Adrenal gland (tissue), 19 donors: ENCODE measurements at places on chromosomes 2 and 18.

GRCh38 chr18:6878556-6879297, 149.2 kb downstream of the ARHGAP28 start:
- DNase-seq = no peak

DNA sequence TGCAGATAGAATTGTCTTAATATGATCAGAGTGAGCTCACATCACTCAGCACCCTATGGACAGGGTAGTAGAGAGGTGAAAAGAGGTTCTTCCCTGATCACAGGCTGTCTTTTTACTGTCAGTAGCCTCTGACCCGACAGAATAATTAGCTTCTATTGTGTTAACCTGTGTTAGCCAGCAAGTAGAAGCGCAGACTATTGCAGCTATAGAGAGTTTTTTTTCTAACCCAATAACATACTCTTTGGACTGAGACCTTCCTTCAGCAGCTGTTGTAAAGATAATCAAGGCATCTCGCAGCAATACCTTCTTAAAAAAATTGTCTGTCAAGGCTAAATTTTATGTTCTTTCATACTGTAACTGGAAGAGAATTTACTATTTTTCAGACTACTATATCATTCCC, 670.4 kb downstream of the ADCYAP1 start:
- DNase-seq = no peak

DNA sequence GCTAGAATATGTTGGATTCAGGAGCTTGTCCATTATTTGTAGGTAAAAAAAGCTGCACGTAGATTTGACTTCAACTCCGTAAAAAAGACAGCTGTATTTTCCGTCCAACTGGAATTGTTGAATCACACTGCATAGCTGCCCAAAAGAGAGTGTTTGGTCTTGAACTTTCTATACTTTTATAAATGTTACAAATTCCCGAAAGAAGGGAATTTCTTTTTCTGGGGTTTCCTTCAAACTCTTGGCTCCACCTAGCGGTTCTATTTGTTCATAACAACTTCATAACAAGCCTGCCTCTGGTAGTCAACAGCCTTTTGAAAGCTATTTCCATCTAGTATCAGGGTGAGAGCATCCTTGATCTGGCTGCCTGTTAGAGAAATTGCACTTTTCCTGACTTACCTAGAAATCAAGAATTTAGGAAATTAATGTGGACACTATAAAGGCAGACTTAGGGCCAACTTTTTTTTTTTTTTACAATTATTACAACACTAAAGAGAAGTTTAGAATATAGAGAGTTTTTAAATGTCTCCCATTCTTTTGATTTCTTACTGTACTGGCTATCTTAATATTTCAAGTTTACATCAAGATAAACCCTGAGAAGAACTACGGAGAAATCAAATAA, 48.1 kb downstream of the TMEM185B start:
- peak; percentile 34 for DNase-seq

DNA sequence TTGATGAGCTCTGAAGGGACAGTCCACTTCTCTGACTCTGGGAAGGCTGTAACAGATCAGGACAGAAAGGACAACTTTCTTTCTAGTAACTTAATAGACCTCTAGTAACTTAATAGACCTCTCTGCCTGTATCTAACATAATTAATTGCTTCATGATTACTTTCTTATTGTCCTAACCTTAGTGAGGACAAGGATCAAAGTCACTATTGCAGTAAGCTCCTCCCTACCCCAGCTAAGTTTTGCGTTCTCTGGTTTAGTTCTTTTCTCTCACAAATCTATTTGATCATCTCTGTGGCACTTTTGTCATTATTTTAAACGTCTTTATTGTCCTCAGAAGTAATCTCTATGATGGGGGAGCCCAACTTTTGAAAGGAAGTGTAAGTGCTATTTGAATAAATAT, 125.5 kb upstream of the UGP2 start:
- no peak for DNase-seq

DNA sequence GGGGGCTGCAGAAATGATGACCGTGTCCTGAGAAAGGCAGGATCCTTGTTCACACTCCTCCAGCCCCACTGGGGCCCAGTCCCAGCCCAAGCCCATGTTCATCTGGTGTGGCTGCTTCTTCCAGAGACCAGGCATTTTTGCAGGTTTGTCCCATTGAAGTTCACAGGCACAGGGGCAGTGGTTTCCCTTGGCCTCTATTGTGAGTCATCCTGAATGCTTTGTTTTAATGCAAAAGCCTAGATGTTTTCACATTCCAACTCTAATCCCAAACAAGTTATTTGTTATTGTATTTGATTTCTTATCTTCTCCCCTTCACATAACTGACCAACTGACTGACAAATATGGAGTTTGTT, 426.4 kb upstream of the ID2 start:
- DNase-seq = no peak

DNA sequence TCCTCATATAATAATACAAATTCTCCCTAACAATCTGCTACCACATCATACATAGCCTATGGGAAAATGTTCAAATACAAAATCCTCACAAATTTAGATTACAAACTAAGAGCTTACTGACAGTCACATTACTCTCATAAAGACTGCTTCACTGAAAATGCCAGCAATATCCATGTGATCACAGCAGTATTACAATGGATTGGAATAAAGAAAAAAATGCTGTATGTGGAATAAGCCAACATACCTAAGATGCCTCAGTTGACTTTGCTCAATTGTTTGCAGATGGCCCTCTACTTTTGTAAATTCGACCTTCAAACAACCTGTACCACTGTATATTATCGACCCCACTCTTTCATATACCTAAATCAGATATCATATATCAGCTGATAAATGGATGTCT, 88.7 kb downstream of the DYM start:
- DNase-seq = no peak

DNA sequence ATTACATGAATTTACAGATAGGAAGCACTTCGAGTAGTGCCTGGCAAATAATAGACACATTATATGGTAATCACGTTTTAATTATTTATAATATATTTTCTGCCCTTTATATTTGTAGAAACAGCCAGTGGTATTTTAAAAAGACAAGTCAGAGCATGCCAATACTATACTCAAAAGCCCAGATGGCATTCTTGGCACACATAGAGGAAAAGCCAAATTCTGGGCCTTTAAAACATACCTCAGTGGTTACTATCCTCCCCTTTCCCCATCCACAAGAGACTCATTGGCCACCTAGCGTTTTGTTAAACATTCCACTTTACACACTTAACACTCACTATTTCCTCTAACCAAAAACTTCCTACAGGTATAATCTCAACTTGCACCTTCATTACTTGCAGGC, 63.3 kb upstream of the ZNF804A start:
- no peak for DNase-seq

GRCh38 chr2:33791625-33792024, 192.5 kb upstream of the FAM98A start:
- DNase-seq = no peak

GRCh38 chr2:165474619-165475276, 5.2 kb downstream of the CSRNP3 start:
- DNase-seq = no peak

DNA sequence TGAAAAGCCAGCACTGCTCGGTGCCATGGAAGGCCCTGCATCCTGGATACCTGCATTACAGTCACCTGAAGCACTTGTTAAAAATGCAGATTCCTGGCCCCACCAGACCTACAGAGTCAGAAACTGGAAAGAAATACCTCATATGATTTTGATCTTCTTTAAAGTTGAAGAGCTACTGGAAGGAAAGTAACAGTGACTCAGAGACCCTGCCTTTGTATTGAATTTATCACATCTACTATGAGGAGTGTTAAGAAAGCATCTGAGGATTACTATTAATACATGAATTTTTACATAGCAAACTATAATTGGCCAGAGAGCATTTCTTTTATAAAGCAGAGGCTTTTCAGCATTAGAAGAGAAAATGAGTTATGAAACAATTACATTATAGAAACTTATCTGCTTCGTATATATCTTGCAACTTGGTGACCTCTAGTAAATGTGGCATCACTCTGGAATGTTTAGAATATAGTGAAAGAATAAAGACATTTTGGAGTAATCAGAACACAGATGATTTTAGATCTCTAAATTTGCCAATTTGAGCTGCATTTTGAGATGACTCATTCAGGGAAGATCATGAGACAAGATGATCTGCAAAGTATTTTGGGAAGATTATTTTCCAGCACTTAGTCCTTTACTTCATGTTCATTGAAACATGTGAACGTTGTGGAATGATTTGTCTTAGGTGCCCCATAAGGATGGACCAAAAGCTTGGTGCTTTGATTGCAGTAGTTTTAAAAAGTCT, 12.2 kb downstream of the PTPRM start:
- no peak for DNase-seq

- no peak for DNase-seq
These were observed 518.4 kb upstream of the SPHKAP start for GRCh38 chr2:228699888-228700287.

GRCh38 chr2:46703588-46703987, 212.0 kb downstream of the MCFD2 start:
- DNase-seq = no peak

DNA sequence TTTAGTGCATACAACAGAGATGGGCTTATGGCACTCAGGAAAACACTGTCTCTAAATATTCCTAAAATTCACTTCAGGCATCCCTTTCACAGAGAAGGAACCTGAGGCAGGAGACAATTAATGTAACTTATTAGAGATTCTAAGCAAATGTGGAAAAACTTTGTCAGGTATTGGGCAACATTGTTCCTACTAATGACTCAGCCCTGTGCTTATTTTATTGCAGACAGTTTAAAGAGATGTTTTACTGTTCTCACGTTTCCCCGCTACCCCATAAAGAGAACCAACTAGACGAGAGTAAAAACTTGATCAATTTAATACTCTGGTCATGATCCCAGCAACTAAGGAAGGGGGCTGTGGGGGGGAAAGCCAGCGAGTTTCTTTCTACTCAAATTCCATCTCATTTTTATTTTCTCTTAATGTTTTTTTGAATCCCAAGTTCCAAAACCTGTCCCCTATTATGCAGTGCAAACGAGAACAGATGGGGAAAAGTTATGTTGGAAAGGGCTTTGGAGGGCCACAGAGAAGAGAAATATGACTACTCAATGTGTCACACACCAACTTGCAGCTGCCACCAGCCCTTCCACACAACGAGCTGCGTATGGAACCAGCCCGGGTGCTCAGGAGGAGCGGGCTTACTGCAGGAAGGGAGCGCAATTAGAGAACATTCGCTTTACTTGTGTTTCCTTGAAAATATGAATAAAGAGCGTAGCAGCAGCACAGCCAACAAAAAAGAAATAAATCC, 18.7 kb upstream of the ACVR1 start:
- no peak for DNase-seq

GRCh38 chr2:71067567-71068217, 756 bp upstream of the NAGK start:
- no peak for DNase-seq

- no peak for DNase-seq
These were observed 89.2 kb downstream of the FAM124B start for GRCh38 chr2:224312741-224313140.

DNA sequence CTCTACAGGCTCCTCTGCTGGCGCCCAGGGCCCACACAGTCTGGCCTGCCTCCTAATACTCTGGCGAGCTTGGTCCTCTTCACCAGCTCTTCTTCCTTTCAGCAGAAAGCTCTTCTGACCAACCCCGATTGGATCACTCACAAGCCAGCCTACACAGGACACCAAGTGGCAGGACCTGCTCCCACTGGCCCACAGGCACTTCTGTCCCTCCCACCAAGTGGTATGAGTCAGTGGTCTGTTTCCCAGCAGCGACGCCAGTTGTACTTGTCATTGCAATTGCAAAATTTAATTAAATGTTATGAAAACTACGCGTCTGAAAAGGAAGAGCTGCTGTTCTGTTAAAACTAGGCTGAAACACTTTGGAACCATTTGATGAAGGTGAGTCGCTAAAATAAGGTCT, 46.7 kb downstream of the NDUFA10 start:
- DNase-seq = peak; percentile 77

GRCh38 chr18:6022845-6023244, 127.5 kb upstream of the TMEM200C start:
- no peak for DNase-seq

DNA sequence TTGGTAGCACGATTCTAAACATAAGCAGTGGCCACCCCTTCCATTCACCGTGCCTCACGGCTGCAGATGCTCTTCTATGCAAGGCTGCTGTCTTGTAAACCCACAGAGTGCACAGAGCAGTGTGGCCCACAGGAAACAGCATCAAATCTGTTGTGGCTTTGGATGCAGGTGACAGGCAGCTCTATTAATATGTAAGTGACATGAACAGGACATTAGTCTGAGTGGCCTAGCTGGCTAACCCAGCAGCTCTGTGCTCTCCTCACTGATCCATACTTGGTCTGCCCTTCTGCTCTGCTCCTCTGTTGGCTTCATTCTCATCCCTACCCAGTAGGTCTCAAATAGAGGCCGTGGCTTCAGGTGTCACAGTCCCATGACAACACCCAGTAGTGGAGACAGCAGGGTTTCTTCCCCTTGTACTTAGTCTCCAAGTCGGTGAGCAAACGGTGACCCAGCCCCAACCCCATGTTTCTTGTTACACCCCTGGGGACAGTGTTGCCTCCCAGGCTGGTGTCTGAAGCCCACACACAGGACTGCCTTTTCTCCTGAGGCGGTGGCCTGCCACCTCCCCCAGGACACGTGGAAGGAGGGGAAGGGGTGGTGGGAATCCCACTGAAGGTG, 5.8 kb downstream of the SH3RF3 start:
- DNase-seq = no peak

DNA sequence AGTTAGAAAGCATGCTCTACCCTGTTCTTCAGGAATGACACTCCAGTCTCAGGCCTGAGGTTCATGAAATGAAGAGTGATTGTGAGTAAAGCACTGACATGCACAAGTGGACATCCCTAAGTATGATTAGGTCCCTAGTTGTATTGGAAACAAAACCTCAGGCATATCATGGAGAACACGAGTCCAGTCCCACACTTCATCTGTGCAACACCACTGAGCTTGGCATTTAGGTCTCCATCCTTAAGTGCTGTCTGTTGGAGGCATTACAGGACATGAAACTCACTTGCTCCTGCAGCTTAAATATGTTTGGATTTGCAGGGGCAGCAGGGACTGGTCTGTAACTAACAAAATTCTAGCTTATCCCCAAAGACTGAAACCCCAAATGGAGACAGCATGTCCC, 250.3 kb upstream of the KLHL29 start:
- no peak for DNase-seq

DNA sequence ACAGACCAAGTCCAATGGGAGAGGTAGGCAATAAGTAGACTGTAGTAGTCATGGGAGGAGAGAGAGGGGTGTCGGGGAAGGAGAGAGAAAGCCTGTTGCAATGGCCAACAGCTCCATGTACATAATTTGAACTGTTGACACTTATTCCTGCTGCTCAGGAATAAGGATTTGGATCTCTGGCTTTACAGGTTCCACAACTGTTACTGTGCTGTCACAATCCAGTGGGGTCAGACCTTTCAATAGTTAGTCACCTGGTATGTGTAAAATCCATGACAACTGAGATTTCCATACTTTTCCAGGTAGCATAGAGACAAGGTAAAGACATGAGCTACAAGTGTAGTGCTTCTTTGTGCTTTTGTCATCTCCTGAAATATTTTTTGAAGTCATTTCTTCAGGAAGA, 47.5 kb upstream of the RIOK3 start:
- DNase-seq = no peak
